ENCODE measurements at places on chromosomes 2 and 18.

DNA sequence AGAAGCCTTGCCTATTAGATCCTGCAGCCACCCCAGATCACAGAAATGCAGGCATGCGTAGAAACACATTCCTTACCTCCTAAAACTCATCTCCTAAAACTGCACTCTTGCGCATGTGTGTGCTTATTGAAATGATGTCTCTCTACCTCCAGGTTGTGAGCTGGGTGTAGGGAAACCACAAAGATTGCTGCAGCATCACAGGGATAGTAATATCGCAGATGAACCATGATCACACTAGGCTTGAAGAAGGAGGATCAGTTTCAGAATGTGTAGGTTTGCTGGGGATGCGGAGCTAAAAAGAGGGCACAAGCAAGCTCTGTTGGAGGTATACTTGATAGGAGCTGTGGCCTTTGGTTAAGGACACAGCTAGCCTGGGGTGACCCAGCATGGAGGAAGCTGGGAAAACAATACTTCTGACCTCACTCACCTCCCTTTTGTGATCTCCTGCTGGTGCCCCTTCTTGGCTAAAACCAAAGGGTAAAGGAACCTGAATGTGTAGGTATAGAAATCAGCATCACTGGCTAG lies 118.8 kb downstream of the SETBP1 start:
- H3K27me3 ChIP-seq: peaks cover 21% of the 10 kb centered on the region
- no peaks in the 10 kb centered on the region for H3K36me3 ChIP-seq
- DNase-seq: no peak

GRCh38 chr2:40544072-40544471 lies 92.2 kb upstream of the SLC8A1 start:
- no peaks in the 10 kb centered on the region for H3K27me3 ChIP-seq
- H3K4me3 ChIP-seq: no peak overlapping the region
- no peak for DNase-seq
- no peaks in the 10 kb centered on the region for H3K36me3 ChIP-seq
- no peaks in the 10 kb centered on the region for H3K4me1 ChIP-seq

DNA sequence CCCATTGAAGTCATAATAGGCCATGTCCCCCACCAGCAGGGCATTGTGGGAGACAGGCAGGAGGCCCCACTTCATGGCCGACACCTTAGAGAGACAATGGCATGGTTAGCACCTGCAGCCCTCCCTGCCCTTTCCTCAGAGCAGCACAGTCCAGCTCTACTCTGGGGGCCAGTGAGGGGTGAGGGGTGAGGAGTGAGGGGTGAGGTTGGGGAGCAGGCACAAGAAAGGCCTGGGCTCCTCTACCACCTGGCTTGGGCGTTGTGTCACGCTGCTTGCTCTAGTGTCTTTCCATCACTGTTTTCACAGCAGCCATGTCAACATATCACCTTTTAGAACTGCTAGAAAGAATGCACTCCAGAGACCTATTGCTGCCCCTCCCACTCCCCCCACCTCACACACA lies 77.2 kb downstream of the ADD2 start:
- H3K36me3 ChIP-seq: peaks cover 1% of the 10 kb centered on the region
- no peak overlapping the region for H3K4me3 ChIP-seq
- H3K27ac ChIP-seq: peak overlapping the region; percentile 12
- no peak for DNase-seq
- H3K27me3 ChIP-seq: no peaks in the 10 kb centered on the region
- H3K4me1 ChIP-seq: no peaks in the 10 kb centered on the region

DNA sequence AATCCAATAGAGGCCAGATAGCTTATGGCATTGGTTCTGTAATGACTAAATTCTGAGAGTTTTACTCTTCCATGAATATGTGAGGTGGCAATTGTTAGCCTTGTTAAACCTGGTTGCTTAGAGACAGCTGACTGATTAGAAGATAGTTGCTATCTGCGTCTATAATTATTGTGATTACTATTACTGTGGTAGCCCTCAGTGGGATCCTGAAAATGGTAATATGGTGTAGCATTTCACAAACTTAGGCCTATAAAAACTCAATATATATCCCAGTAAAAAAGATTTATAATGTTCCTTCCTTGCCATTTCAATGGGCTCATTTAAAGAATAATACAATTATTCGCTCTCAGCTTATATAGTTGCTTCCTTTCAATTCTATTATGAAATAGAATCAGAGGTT lies 405.8 kb upstream of the CDH2 start:
- H3K4me1 ChIP-seq: no peaks in the 10 kb centered on the region
- no peak overlapping the region for H3K27ac ChIP-seq
- H3K36me3 ChIP-seq: no peaks in the 10 kb centered on the region
- no peak for DNase-seq
- no peaks in the 10 kb centered on the region for H3K27me3 ChIP-seq
- H3K4me3 ChIP-seq: no peak overlapping the region

DNA sequence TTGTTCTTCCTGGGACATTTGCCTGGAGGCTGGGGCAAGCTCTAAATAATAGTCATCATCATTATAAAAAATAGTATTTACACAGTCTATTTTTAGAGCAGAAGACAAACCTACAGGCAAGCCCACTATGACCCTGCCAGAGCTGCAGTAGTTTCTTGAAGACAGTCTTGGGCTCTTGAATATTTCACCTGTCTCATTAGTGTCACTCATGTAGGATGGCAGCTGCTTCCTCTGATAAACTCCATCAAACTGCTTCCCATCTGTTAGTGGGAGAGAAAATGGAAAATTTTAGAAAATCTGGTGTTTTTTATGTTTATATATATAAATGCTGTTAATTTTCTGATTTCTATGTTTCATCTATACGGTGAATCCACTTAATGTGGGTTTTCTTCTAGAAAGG lies 8.5 kb upstream of the CYRIA start:
- H3K4me1 ChIP-seq: no peaks in the 10 kb centered on the region
- DNase-seq: no peak
- H3K27me3 ChIP-seq: peaks cover 12% of the 10 kb centered on the region
- no peaks in the 10 kb centered on the region for H3K36me3 ChIP-seq
- H3K4me3 ChIP-seq: no peak overlapping the region

DNA sequence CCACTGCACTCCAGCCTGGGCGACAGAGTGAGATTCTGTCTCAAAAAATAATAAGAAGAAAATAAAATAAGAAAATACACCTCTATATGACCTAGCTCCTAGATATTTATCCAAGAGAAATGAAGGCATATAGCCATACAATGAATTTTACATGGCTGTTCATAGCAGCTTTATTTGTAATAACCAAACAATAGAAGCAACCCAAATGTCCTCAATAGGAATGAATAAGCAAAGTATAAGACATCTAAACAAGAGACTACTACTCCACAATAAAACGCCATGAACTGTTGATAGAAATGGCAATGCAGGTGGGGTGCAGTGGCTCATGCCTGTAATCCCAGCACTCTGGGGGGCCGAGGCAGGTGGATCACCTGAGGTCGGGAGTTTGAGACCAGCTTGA lies 31.2 kb upstream of the MYCN start:
- no peaks in the 10 kb centered on the region for H3K36me3 ChIP-seq
- no peaks in the 10 kb centered on the region for H3K4me1 ChIP-seq
- H3K4me3 ChIP-seq: no peak overlapping the region
- peaks cover 3% of the 10 kb centered on the region for H3K27me3 ChIP-seq

DNA sequence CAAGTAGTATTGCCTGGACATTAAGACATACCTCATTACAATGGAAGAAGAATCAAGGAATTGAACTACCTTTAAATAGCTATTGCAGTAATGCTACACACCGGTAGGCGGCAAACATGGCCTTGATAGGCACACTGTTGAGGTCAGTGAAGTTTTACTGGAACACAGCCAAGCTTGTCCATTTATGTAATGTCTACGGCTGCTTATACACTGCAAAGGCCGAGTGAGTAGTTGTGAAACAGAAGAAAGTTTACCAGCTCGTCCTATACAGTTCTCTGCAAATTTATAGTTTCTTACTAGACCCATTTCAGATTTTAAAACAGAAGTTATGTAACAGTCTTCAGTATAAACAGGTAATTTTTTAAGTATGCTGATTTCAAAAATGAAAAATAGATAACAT lies 38.8 kb downstream of the PPP4R1 start:
- no peak overlapping the region for H3K4me3 ChIP-seq
- peak; percentile 36 for DNase-seq
- H3K36me3 ChIP-seq: peaks cover 22% of the 10 kb centered on the region
- H3K4me1 ChIP-seq: no peaks in the 10 kb centered on the region

GRCh38 chr2:166088634-166089033 lies 39.2 kb downstream of the SCN1A start:
- DNase-seq: no peak
- no peaks in the 10 kb centered on the region for H3K27me3 ChIP-seq
- no peak overlapping the region for H3K27ac ChIP-seq
- H3K4me3 ChIP-seq: no peak overlapping the region

DNA sequence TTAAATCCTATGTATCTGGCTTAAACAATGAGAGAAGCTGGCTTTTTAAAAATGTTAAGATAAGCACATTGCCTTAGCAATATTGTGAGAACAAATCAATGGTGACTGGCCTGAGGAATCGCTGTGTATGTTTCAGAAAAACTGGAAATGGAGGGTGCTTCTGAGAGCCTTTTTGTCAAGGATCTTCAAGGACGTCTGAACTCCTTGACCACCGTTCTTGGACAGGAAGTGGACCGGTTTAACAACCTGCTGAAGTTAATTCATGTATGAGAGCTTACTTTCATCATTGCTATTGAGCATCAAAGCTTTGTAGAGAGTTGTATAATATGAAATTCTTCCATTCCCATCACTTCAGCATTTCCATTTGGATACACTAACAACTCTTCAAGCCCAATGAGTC lies 72.6 kb downstream of the TRABD2A start:
- DNase-seq: no peak
- no peak overlapping the region for H3K27ac ChIP-seq
- no peaks in the 10 kb centered on the region for H3K27me3 ChIP-seq
- H3K36me3 ChIP-seq: peaks cover 4% of the 10 kb centered on the region
- H3K4me1 ChIP-seq: no peaks in the 10 kb centered on the region
- H3K4me3 ChIP-seq: no peak overlapping the region

DNA sequence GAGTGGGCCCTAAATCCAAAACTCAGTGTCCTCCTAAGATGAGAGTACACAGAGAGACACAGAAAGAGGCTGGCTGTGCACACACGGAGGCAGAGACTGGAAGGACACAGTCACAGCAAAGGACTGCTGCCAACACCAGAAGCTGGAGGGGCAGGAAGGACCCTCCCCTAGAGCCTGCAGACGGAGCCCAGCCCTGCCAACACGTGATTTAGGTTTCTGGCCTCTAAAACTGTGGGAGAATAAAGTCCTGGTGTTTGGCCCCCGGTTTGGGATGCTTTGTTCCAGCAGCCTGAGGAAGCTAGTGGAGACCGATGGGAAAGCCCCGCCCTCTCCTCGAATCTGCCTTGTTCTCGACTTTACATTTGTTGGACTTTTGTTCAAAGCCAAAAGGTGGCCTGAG lies 10.6 kb downstream of the CNDP1 start:
- no peak for DNase-seq
- peaks cover 2% of the 10 kb centered on the region for H3K4me1 ChIP-seq
- peaks cover 20% of the 10 kb centered on the region for H3K27me3 ChIP-seq
- H3K4me3 ChIP-seq: no peak overlapping the region
- no peaks in the 10 kb centered on the region for H3K36me3 ChIP-seq

DNA sequence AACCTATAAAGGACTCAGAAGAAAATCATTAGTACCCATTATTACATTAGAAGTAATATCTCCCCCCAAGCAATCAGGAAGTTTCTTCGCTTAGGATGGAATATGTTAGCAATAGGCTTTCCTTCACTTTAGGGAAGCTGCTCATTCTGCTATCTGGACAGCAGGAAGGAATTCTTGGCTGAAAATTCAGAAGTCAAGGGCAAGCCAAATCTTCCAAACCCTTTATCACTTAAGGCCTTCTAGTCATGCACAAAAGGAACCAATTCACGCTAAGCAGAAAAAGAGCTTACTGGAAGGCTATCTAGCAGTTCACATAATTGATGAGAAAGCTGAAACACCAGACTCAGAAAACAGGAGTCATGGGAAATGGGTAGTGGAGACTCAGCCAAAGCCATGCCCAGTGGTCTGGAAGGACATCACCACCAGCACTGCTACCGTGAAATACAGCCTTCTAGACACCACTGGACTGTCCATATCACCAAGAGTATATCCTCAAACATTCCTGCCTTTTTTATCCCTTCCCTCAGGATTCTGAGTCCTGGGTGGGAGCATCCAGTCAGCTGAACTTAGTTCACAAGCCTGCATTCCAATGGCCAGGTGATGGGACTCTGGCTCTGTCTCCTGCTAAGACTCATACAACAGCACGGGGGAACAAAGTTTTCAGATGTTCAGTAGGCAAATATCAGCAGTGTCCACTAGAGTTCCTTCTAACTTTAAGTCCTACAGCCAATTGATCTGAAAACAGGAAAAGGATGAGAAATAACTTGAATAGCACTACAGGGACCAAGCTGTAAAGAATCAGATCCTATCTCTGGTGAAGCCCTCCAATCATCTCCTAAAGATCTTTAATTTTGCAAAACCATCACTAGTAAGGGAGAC lies 14.8 kb upstream of the ADAM17 start:
- no peak for DNase-seq
- no peaks in the 10 kb centered on the region for H3K27me3 ChIP-seq
- no peak overlapping the region for H3K4me3 ChIP-seq
- H3K36me3 ChIP-seq: no peaks in the 10 kb centered on the region
- H3K4me1 ChIP-seq: peaks cover 4% of the 10 kb centered on the region

DNA sequence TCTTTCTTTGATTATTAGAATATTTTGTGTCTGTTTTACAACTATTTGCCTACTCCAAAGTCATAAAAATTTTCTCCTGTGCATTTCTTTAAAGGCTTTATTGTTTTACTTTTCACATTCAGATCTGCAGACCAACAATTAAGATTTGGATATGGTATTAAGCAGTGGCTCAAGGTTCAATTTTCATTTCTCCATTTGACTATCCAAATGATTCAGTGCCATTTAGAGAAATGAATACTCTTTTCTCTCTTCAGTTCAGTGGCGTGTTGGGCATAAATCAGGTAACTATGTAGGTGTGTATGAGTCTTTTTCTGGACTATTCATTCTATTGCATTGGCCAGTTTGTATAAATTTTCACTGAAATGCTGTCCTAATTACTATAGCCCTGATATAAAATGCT lies 57.3 kb upstream of the IL1R1 start:
- H3K36me3 ChIP-seq: peaks cover 1% of the 10 kb centered on the region
- no peak overlapping the region for H3K27ac ChIP-seq
- no peak overlapping the region for H3K4me3 ChIP-seq
- no peaks in the 10 kb centered on the region for H3K27me3 ChIP-seq
- no peak for DNase-seq

DNA sequence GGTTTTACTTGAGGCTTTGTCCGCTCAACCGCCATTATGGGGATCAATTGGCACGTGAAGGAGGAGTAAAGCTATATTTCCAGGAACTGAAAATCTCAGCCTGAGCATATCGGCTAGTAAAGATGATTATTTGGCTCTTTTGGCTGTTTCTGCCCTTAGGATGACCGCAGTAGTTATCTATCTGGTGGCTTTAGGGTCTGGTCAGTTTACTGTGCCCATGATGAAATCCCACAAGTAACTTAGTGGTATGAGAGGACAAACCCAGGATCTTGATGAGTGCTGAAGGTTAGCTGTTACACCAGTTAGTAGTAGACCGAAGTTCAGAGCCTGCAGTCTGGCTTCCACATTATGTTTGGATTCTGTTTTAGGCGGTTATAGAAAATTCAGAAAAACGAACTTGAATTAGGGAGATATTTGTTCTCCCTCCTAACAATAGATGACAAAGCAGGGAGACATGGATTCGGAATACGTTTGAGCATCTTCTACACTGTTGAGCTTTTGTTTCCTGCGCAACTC lies 1.2 kb downstream of the MAT2A start:
- H3K27ac ChIP-seq: peak overlapping the region; percentile 83
- no peak for DNase-seq
- peaks cover 53% of the 10 kb centered on the region for H3K4me1 ChIP-seq
- peaks cover 54% of the 10 kb centered on the region for H3K36me3 ChIP-seq
- no peaks in the 10 kb centered on the region for H3K27me3 ChIP-seq
- peak overlapping the region; percentile 92 for H3K4me3 ChIP-seq
